CD4-positive, alpha-beta T cell treated with Interleukin-15 for 4 hours (primary cell): ENCODE measurements at places on chromosomes 4 and X.

DNA sequence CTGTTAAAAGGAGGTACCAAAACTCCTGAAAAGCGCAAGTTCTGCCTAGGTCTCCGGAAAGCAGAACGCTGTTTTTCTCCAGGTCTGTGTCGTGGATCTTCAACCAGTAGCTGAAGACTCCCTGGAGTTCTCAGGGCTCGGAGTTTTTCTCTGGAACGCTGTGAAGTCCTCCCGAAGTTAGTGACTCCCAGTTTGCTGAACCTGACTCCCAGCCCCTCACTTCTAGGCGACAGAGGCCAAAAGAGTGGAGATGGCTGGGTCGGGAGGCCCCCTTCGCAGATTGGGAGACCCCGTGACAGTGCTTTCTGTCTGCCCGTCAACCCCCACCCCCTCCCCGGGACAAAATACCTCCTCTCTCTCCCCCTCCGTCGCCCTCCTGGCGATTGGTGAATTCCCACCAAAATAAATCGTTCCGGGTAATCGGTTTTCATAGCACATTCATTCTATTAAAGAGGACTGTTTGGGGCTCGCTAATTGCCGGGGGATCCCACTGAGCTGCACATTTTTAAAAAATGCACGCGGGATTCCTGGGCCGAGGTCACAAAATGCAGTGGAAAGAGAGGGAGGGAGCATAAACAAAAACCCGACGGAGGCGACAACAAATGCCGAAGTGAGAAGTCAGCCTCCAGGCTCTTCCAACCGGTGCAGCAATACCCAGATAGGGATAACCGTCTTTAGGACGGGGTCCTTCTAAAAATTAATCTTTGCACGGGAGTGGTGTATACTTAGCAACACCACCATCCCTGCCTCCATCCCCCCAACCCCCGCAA is 4.0 kb upstream of the MSX1 start:
- DNase-seq: no peak

DNA sequence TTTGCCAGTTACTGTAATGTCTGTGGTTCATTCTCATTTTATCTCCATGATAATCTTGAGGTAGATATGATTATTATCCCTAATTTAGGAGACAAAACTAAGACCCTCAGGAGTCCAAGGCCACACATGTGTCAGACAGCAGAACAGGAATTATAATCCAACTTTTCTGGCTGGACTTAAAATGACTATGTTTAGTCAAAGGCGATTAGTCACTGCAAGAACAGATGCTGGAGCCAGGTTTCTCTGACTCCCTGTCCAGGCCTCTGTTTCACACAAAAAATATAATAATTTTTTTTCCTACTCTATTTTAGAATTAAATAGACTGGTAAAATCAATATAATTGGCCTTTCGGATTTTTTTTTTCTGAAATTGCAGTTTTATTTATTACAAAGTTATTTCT is 56.7 kb upstream of the TMEM131L start:
- no peak for DNase-seq

- no peak for DNase-seq
These were observed 350.8 kb upstream of the KLF3 start for GRCh38 chr4:38313175-38313574.

DNA sequence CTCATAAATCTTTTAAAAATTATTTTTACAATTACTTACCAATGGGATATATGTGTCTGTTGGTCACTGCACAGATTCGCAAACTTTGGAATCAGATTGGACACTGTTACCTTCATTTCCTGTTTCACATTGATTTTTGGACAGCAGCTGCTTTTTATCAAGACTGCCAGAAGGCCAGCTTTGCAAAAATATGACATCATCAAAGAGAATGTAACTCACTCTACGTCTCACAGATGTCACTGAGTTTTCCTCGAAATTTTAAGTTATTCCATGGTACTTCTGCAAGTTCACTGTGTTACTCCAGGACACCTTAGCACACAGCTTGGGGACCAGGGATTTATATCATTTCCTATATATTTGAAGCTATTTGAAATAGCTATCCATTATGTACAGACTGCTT is 31.8 kb upstream of the MAGEB2 start:
- no peak for DNase-seq

DNA sequence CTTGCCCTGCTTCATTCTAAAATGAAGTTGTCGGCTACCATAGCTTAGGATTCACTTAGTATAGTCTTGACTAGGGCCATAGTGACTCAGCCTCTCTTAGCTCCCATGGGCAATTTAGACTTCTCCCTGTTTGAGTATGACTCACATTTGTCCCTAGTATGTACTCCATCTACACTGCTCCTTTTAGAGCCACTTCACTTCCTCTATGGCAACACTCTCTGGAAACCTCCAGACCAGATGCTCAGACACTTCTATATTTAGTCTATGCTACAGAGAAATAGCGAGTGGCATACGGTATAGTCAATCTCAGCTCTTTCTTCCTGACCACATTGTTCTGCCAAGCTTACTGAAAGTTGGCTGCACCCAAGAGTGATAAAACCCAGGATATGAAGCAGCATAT is 11.2 kb downstream of the MEPE start:
- no peak for DNase-seq

DNA sequence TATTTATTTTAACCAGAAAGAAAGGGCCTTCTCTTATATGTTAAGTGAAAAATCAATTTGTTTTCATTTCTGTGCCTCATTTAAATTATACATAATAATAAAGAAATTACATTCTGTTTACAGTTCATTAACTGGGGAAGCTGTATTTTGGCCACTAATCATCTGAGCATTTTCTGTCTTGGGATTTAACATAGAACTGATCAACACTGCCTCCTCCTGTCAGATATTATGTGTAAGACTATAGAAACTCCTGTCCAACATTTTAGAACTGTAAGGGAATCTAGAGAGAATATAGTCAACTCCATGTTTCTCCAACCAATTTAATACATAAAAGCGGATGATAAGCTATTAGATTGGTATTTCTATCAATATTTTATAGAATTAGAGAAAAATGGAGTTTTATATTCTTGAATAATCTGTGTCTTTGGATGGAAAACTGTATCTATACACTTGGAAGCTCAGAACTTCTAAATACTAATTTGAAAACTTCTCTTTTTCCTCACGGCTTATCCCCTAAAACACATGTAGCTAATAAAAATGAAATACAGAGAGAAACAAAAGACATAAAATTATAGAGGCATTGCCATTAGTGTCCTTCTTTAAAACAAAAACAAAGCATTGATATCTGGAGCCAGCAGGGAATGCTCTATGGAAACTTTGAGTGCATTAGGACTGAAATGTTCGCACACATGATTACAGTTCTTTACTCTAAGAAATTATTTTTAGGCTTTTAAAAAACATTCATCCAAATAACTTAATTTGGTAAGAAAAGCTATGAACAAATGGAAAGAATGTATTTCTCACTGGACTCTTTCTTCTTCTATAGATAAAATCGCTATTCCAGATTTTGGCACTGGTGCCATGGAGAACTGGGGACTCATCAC is 33.1 kb downstream of the ENPEP start:
- DNase-seq: no peak

GRCh38 chr4:25803720-25804225 is 59.0 kb downstream of the SEL1L3 start:
- no peak for DNase-seq

DNA sequence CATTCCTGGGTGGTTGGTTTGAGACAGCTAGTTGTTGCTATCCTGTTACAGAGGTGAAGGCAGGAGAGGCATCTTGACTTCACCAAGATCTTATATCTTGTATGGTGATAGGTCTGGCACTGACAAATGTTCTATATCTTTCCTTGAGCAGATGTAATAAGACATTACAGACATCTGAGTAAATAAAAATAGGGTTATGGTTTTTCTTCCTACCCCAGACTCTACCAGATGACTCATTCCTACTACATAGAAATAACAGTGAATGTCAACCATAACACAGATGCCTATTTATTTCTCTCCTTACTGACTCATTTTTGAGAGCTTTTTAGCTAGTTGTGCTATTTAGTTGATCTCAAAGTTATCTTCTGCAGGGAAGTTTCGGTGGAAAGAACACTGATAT is 21.9 kb downstream of the HNRNPH2 start:
- no peak for DNase-seq

GRCh38 chr4:76003035-76003434 is 4.3 kb downstream of the CXCL9 start:
- no peak for DNase-seq

GRCh38 chrX:108312957-108313356 is 125.3 kb downstream of the COL4A6 start:
- DNase-seq: no peak

DNA sequence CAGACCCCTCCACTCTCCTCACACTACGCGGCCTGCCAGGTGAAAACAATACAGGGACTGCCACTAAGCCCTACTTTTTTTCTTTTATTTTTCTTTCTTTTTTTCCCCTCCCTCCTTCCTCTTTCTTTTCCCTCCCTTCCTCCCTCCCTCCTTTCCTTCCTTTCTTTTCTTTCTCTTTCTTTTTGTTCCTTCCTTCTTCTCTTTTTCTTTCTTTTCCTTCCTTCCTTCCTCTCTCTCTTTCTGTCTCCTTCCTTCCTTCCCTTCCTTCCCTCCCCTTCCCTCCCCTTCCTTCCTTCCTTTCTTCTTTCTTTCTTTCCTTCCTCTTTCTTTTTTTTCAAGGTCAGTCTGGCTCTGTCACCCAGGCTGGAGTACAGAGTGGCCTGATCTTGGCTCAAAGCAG is 41.9 kb downstream of the RWDD4 start:
- DNase-seq: no peak

GRCh38 chr4:8192748-8193738 is 6.0 kb upstream of the SH3TC1 start:
- DNase-seq: peak; percentile 17

- no peak for DNase-seq
These were observed 161.1 kb upstream of the TLL1 start for GRCh38 chr4:165711912-165712311.

DNA sequence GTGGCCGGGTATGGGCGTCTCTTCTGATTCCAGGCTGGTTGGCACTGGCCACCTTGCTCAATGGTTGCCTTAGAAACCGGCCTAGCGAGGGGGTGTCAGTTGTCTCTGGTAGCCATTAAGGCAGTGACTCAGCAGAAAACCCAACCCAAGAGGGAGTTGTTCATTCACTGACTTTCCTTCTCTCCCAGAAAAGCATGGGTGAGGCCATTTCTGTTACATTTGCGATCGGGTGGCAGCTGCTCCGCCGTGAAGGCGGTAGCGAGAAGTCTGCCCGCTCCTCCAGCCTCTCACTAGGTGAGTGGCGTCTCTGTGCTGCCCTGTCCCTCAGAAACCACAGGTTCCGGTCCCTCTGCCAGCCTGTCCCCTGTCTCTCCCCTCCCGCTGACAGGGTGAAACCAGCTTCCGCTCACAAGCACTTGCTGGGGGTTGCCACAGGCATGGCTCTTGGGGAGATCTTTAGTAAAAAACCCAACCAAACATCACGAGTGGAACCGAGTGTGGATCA is 17.4 kb downstream of the IRAK1 start:
- DNase-seq: peak; percentile 61

DNA sequence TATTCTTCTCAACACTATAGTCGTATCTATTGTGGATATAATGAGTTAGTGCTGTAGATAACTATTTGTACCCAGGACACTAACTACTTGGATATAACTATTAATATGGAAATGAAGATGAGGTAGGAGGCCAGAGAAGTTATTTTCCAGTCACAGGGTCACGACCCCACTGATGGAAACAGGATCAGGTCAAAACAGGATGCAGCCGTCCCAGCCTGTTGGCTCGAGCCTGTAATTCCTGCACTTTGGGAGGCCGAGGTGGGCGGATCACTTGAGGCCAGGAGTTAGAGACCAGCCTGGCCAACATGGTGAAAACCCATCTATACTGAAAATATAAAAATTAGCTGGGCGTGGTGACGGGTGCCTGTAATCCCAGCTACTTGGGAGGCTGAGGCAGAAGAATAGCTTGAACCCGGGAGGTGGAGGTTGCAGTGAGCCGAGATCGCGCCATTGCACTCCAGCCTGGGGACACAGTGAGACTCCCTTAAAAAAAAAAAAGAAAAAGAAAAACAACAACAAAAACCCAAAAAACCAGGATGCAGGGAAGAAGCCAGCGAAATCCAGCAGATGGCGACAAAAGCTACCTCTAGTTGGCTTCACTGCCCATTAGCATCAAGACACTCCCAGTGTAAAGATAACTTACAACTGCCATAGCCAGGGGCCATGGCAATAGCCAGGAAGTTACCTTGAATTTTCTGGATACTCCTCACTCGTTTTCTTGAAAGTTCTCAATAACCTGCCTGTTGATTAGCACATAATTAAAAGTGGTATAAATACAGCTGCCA is 37.9 kb upstream of the NKAP start:
- no peak for DNase-seq

- DNase-seq: no peak
These were observed 39.1 kb upstream of the NPFFR2 start for GRCh38 chr4:71992571-71993312.

DNA sequence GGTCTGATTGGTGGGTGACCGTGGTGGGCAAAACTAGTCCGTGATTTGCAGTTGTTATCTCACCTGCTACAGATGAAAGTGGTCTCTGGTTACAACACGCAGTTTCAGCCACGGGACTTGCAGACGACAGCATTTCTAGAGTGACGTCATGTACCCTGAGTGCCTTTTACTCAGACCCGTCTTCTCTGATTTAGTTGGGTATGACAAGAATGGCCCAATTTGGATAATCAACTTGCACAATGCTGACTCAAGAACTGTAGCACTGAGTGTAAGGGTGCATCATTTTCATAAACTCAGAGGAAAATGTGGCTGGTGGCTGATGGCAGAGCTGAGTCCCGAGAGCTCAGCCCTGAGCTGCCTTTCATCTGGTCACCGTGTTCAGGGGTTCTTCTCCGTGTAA is 281.4 kb upstream of the FRG1 start:
- DNase-seq: no peak

DNA sequence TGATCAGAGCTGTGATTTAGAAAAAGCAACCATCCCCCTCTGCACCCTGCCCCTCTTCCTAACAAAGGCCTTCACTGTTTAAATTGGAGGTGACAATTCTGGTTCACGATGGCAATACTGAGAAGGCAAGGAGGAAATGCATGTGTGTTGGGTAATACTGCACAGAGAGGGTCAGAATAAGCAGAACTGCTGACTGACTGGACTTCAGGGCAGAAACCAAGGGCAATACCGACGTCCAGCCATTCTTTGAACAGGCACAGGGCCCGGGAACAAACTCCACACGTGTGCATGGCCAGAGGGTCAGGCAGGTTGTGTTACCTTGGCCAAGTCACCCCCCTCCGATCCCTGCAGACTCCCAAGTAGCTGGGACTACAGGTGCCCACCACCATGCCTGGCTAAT is 6.0 kb downstream of the ACSL1 start:
- DNase-seq: no peak

GRCh38 chrX:42398967-42399631 is 378.9 kb downstream of the PPP1R2C start:
- peak; percentile 42 for DNase-seq

DNA sequence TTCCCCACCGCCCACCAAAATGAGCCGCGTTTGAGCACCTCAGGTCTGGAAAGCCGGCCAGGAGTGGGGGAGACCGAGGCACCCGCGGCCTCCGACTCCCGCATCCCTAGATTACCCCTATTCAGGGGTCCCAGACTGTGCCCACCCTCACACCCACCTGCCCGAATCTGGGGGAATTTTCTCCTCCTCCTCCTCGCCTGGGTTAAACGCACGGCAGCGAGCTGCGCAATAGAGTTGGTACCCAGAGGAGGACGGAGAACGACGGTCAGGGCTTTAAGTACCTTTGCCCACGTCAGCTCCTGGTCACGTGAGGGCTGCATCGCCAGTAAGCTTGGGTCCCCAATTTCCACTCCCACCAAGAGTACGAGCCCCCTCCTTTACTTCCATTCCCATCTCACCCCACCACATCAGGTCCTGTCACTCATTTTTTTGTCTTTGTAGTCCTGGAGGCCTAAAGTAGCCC is at the start of gene ARMCX2:
ARMCX2 (minus strand) TSS at position 250 of the 463 bp plus-strand sequence. CDS start 2,262 bp downstream, outside the sequence.
- peak; percentile 0 for DNase-seq
